Posterior cingulate gyrus (tissue), 11 donors: ENCODE measurements at places on chromosomes 12 and 14.
A peak's percentile ranks its signal among the peaks of the same experiment; 100 is the strongest.

- no peak for DNase-seq
Observed at GRCh38 chr12:3308609-3309008, 182.4 kb upstream of the PRMT8 start.

GRCh38 chr12:27969624-27970400 lies 2.7 kb downstream of the PTHLH start:
- DNase-seq, result no peak

DNA sequence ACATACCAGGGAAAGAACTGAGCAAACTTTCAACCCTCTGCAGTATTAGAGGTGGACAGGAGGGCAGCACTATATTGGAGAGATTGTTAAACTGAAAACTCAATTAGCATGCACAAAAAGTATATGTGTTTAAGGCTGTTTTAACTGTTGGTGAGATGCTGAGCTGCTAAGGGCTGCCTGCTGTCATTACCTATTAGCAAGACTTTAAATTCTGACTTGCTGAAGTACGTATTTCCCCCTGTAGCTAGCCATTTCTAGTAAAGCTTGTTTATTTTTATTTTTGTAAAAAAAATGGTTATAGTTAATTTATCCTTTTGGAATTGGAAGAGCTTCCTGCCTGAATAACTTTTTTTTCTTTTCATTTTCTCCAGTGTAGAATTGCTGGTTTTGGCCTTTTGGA lies 92.2 kb downstream of the CACNA1C start:
- no peak for DNase-seq

GRCh38 chr12:76860256-76860655 lies 18.6 kb downstream of the CSRP2 start:
- DNase-seq, result no peak

DNA sequence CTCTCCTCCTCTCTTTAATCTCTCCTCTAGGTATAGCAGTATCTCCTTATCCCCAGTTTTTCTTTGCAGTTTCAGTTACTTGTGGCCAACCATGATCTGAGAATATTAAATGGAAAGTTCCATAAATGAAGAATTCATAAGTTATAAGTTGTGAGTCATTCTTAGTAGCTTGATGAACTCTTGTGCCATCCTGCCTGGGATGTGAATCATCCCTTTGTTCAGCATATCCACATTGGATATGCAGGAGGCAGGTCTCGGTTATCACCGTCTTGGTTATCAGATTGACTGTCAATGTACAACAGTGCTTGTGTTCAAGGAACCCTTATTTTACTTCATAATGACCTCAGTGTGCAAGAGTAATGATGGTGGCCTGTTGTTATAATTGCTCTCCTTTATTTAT lies 134.0 kb downstream of the TMEM117 start:
- no peak for DNase-seq

- DNase-seq, result no peak
Observed at GRCh38 chr12:130706885-130707570, 9.1 kb downstream of the RIMBP2 start.

DNA sequence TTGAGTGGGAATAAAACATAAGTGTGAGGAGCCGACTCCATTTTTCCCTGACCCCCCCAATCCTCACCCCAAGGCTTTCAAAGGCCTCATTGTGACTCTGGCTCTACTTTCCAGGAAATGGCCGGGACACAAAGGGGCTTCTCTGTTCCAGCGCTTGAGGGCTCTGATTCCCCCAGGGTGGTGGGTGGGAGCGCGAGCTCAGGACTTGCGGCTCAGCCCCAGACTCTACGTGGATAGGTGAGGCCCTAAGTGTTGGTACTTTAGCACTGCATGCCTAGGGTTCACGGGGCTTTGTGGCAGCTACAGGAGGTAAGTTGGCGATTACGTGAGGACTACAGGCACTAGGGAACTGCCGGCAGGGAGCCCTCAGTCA lies 553 bp downstream of the CNPY2 start:
- DNase-seq, result peak; percentile 39

GRCh38 chr12:16282978-16283377 lies 5.5 kb upstream of the SLC15A5 start:
- DNase-seq, result no peak

GRCh38 chr14:92341791-92342190 lies 18.8 kb downstream of the SLC24A4 start:
- no peak for DNase-seq

- DNase-seq, result no peak
Observed at GRCh38 chr12:117352883-117353282, 8.5 kb downstream of the NOS1 start.

GRCh38 chr14:68665131-68665530 lies 127.7 kb downstream of the ZFP36L1 start:
- no peak for DNase-seq

DNA sequence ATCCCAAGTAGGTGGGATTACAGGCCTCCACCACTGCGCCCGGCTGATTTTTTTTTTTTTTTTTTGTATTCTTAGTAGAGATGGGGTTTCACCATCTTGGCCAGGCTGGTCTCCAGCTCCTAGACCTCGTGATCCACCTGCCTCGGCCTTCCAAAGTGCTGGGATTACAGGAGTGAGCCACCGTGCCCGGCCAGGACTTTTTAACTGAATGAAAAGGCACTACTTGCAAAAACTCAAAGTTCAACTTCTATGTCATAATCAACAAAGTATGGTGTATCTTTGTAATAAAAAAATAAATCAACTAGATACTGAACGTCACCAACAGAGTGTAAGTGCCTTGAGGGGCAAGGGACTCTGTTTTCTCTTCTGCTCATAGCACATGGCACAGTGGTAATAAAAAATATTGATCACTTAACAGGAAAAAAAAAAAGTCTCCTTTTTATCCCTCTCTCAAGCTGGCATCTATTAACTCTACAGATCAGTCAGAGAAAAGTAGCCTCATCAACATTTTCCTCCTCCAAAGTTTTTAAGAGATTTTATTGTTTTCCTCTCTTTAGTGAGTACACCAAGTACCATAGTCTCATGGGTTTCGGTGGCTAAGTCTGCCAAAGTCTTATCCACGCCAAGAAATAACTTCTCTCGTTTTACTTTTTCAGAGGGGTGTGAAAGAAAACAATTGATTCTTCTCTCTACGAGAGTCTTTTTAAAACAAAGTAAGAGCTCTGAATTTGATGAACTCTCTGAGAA lies 10.6 kb upstream of the FOXN3 start:
- no peak for DNase-seq

DNA sequence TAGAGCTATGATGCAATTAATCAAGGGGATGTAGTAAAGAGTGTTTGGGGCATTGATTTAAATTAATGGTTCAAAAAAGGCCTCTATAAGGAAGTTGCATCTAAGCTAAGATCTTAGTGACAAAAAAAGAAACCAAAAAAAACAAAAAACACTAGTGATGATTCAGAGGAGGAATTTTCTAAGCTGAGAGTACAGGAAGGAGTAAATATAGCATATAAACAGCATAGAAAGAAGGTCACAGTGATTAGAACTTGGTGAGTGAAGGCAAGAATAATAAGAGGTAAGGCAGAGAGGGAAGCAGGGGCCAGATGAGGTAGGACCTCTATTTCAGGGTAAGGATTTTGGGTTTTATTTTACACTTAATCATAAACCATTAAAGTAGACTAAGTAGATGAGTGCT lies 48.0 kb upstream of the PDZRN4 start:
- no peak for DNase-seq

GRCh38 chr12:4441355-4442335 lies 4.0 kb downstream of the FGF6 start:
- no peak for DNase-seq

GRCh38 chr12:66297080-66297479 lies 5.2 kb upstream of the HELB start:
- DNase-seq, result no peak

DNA sequence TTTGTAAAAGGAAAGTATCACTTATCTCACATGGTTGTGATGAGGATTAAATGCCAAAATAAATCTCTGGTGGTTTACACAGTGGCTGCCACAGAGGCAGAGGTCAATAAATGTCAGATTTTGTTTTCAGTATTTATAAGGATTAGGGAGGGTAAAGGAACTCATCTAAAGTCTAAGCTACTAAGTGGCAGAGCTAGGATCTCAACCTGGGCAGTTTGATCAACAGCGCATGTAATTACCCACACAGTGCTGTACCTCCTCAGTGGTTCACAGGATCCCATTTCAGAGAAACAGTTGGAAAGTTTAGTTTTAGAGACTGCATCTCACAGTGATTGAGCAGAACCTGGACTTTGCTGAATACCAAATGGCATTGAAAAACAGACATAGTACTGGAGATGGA lies 44.9 kb upstream of the RIC8B start:
- no peak for DNase-seq

- no peak for DNase-seq
Observed at GRCh38 chr12:108881953-108882352, 2.1 kb downstream of the DAO start.

DNA sequence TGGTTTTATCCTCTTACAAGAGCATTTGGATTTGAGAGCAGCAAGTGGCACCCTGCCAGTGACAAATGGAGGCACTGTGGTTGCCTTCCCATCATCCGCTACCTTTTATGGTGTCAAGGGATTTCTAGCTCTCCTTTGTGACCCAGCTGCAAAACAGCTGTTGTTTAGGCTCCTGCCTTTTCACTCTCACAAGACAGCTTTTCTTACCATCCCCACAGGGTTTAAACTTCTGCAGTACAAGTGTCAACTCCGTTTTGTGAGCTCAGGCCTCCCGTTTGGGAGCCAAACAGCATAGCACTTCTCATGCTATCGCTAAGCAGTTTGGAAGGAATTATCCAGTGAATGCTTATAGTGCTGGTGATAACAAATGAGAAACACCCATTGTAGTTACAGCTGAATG lies 331.4 kb downstream of the TMTC2 start:
- DNase-seq, result no peak

DNA sequence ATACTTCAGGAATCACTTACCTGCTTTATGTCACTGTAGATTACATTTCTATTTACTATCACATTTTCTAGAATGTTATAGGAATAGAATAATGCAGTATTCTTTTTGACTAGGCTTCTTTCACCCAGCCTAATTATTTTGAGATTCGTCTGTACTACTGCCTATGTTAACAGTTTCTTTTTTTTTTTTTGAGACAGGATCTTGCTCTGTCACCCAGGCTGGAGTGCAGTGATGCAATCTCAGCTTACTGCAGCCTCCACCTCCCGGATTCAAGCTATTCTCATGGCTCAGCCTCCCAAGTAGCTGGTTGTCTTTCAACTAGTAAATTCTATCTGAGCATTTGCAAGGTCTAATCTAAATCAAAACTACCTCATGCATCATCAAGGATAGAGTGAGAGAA lies 6.4 kb downstream of the OR6C6 start:
- no peak for DNase-seq

- DNase-seq, result no peak
Observed at GRCh38 chr12:122471324-122472226, 29.2 kb downstream of the ZCCHC8 start.
